ENCODE measurements at places on chromosomes 7 and 10.

GRCh38 chr7:107277331-107277730 lies 108.5 kb downstream of the HBP1 start:
- peak; percentile 7 for DNase-seq

GRCh38 chr10:131514454-131514853 lies 202.9 kb upstream of the TCERG1L start:
- no peak for DNase-seq

DNA sequence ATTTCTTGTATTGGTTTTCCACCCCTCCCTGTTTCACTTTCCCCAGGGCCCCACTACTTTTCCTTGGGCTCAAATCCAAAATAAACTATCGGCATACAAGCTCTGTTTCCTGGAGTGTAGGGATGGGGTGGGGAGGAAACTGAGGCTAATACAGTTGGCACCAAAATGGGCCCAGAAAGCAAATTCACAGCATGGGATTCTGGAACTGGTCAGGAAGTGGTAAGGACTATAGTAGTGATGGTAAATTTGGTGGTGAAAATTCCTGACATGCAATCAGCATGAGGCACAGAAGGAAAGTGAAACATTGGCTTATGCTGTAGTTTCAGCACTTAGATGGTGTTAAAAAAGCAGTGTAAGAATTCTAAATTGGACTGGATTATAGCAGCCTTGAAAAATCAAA lies 8.7 kb upstream of the SAMD9L start:
- DNase-seq = no peak

GRCh38 chr7:120353171-120353570 lies 80.2 kb downstream of the KCND2 start:
- no peak for DNase-seq

- DNase-seq = peak; percentile 72
Measured at GRCh38 chr10:88456730-88457129, 126.4 kb downstream of the RNLS start.

DNA sequence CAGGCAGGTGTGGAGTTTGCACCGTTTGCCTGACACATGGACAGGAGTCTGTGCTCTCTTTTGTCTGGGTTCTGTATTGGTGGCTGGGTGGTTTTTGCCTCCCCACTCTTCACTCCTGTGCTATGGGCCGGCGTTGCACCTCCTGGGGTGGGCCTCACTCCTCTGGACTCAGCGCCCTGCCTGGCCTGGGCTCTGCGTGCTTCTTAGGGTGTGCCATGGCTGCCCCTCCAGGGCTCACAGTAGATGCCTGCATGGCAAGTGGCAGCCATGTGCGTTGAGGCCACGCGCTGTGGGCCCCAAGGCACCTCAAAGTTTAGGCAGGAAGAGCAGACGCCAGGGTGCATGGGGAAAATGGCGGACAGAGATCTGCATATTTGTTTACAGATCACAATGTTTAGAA lies 319.8 kb downstream of the ADARB2 start:
- DNase-seq = no peak

DNA sequence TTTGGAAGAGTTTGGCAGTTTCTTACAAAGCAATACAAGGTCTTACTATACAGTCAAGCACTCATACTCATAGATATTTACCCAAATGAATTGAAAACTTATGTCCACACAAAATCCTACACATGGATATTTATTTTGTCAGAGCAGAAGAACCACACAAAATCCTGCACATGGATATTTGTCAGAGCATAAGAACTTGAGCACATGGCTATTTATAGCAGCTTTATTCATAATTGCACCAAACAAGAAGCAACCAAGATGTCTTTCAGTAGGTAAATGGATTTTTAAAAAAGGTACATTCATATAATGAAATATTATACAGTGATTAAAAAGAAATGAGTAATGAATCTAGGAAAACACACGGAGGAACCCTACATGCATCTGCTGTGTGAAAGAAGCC lies 115.4 kb downstream of the BTAF1 start:
- DNase-seq = no peak

GRCh38 chr10:44745920-44746319 lies 165.2 kb upstream of the TMEM72 start:
- DNase-seq = peak; percentile 40

DNA sequence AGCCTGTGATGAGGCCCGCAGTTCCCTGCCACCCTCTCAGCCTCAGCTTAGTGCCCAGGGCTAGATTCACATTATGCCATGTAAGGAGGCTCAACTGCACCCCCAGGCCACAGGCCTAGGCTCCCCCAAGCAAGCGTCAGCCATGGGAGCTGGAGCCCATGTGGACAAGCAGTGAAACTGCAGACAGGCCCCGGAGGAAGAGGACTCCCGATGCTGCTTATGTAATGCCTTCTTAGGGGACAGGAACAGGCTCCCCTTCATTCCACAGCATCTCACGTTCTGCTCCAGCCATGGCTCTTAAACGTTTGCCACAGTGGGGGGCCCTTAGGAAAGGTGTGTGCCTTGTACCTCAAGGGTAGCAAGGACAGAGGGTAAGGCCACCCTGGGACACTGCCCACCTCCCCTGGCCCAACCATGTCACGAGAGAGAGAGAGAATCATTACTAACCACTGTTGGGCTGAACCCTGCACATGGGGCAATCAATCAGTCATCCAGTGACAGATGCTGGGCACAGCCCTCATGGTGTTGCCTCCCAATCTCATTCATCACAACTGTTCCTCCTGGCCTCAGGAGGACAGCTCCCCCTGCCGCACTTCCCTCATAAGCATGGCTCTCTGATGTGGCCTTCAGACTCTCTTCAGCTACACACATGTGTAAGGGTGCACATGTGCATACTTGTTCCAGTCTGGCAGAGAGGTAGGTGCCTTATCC lies 263.0 kb downstream of the GRID1 start:
- no peak for DNase-seq

DNA sequence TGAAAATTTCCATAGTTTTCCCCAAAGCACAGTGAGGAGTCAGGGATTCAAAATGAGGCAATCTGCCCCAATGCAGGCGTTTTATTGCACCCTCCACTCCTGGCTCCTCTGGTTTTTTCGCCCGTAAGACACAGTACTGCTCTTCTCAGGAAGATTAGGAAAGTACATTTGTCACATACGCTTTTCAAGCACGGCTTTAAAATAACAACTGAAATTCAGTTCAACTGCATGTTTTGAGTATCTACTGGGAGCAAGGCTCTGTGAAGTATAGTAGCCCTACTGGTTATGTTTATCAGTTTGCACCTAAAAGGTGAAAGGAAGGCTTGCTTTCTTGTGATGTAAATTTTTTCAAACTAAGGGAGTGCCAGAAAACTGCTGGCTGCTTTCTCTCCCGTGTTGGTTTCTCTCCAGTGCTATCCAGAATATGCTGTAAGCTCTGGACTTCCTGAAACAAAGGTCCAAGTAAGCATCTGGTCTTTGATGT lies 1.9 kb upstream of the SGMS1 start:
- DNase-seq = no peak

DNA sequence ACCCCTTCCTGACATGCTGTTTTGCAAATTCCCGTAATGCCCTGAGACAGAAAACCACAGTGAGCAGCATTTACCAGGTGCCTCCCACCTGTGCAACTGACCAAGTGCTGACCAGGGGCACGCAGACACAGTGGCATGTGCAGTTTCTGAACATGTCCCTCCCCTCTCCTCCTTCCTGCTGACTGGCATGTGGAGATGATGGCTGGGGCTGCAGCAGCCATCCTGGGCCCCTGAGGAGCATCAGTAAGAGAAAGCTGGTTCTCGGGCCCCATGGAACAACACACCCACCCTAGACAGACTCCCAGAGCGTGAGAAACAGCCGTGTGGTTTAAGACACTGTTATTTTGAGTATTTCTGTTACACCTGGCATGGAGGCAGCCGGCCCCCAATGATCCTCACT lies 66.2 kb upstream of the PDGFA start:
- DNase-seq = no peak

- peak; percentile 90 for DNase-seq
Measured at GRCh38 chr10:72625608-72626443, at the start of gene MICU1. Gene MICU1, minus strand, starts transcription at chr10:72626079. Its CDS starts 59,286 bp downstream, at chr10:72566793.

DNA sequence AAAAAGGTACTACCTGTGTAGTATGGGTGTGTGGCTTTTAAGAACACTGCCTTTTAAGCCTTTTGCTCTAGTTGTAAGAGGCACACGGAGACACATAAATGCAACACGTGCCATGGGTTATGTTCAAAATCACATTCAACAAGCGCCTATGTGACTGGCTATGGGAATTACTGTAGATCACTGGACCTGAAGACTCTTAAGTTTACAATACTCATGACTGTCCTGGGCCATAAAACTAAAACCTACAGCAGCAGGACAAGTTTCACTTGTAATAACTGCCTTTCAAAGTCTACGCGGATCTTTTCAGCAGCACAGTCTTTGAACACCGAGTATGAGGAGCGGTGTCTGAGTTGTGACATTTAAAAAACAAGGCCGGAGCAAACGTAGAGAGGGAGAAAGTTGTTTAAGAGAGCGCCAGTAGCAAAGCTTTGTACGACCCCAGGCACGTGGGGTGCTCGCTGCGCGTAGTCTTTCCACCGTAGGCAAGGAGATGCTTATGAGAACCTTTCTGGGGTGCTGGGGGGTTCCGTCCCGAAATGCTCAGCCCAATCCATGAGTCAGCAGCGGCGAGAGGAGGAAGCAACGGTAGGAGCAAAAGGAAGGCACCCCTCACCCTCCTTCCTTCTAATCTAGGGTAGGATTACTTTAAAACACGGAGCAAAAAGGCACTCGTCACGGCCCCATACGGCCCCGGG lies 662 bp downstream of the DNAJC2 start:
- DNase-seq = peak; percentile 37

GRCh38 chr7:27151341-27151930 lies 947 bp downstream of the HOXA3 start:
- DNase-seq = no peak

DNA sequence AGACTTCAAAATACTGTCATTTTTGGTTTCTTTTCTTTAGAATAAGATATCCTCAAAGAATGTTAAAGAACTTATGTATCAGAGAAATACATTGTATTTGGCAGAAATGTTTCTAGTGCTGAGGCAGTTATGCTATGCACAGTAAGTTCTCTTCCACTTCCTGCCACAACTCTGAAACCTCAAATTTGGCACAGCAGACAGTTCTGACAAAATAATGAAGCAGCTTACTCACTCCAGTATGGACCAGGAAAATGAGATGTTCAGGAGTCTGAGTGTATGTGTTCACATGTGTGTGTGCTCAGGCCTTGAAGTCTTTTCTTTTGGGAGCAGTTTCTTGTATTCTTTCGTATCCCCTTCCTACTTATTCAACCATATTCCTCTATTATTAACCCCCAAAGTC lies 197.0 kb upstream of the AGK start:
- peak; percentile 93 for DNase-seq

DNA sequence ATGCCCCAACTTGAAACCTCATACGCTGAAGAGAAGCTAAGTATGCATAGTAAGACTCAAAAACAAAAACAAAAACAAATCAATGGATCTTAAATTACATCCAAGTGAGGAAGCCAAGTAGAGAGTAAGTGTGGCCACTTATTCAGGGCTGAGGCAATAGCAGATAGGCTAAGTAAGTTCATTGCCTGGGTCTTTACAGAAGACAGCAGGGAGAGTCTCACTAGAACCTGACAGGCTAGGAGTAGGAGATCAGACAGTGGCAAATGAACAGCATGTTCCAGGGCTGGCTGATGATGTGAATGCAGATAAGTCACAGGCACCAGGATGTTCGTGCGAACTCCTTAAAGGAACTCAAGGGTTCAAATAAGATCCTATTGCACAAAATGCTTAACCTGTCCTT lies 568.6 kb downstream of the KCNMA1 start:
- peak; percentile 11 for DNase-seq

- DNase-seq = no peak
Measured at GRCh38 chr7:22872096-22872807, 49.6 kb upstream of the TOMM7 start.

DNA sequence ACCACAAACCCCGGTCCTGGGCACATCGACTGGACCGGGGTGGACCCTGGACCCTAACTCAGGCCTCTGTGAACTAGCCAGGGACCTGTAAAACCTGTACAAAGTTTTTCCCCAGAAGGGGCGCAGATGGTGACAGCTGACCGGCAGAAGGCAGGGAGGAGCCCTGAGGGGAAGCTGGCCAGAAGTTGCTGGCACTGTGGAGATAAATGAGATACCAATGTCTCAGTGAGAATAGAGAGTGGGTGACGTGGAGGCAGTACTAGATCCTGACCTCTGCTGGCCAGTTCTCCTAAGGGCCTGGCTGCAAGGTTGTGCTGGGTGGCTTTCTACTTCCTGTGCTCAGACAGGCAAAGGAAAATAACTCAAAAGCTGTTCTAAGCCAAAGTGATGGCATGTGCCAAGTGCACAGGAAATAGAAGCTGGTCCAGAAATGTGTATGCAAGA lies 10.6 kb upstream of the TSPAN14 start:
- peak; percentile 60 for DNase-seq

- peak; percentile 61 for DNase-seq
Measured at GRCh38 chr10:15197276-15197675, 28.8 kb upstream of the NMT2 start.

DNA sequence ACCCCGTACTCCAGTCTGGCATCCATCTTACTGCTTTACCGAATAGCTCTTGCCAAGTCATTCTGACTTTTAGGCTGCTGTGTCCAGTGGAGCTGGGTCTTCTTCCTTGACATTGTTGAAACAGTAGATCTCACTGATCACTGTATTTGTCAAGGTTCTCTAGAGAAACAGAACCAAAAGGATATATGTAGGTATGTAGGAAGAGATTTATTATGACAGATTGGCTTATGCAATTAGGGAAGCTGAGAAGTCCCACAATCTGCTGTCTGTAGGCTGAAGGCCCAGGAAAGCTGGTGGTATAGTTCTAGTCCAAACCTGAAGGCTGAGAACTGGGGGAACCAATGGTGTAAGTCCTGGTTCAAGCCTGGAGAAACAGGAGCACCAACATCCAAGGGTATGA lies 12.1 kb upstream of the PRRT4 start:
- DNase-seq = no peak

DNA sequence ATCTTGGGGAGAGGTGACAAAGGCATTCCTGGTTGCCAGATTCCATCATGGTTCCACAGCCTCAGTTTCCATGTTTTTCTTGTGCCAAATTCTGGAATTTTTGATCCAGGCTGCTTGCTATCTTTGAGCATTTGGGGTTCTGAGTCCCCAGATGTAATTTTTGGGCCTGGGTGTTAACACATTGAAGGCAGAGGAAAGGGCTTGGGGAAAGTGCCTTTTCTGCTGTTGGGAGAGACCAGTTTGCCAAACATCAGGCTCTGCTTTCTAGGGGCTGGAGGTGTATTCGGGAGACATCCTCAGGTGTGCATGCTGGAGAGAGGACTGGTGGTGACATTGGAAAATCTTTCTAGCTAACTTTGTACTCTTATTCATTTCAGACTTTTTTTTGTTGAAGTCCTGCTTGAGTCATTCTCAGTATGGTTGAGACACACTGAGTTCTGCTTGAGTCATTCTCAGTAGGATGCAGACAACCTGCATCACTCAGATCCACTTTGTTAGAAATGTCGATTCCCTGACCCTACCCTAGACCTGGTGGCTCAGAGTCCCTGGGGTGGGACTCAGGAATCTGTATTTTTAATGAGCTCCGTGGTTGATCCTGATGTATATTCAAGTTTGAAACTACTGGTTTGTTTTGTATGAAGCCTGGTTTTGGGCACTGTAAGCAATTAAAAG lies 101.0 kb downstream of the LRMDA start:
- peak; percentile 49 for DNase-seq

GRCh38 chr10:103558911-103559310 lies 65.4 kb downstream of the NEURL1 start:
- no peak for DNase-seq

Measured in fibroblast of lung (primary cell).